Activated T-cell treated with anti-CD3 and anti-CD28 coated beads, Interleukin-2, amount 50 U/mL, for 1 hour (primary cell): ENCODE measurements at places on chromosomes 2 and 18.

- no peak for DNase-seq
Measured at GRCh38 chr2:210268281-210268680, 43.0 kb upstream of the ACADL start.

GRCh38 chr2:160730296-160730995, 236.8 kb upstream of the RBMS1 start:
- no peak for DNase-seq

DNA sequence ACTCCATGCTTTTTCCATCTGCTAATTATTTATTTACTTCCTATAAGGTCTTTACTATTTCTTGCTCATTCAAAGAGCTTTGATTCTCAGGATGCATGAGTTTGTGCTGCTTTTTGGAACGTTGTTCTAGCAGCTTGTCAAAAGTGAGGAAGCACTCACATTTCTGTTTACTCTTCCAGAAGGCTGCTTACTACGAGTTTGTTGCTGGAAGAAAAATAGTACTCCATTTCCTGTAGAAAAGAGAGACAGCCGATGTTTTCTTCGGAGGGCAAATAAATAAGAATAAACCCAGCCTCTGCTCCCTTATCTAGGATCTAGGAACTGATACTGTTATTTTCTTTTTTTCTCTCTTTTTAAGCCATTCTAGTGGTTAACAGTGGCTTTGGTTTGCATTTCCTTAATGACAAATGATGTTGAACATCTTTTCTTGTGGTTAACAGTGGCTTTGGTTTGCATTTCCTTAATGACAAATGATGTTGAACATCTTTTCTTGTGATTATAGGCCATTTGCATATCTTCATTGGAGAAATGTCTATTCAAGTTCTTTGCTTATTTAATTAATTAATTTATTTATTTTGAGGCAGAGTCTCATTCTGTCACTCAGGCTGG, 20.5 kb downstream of the CYP27A1 start:
- no peak for DNase-seq

DNA sequence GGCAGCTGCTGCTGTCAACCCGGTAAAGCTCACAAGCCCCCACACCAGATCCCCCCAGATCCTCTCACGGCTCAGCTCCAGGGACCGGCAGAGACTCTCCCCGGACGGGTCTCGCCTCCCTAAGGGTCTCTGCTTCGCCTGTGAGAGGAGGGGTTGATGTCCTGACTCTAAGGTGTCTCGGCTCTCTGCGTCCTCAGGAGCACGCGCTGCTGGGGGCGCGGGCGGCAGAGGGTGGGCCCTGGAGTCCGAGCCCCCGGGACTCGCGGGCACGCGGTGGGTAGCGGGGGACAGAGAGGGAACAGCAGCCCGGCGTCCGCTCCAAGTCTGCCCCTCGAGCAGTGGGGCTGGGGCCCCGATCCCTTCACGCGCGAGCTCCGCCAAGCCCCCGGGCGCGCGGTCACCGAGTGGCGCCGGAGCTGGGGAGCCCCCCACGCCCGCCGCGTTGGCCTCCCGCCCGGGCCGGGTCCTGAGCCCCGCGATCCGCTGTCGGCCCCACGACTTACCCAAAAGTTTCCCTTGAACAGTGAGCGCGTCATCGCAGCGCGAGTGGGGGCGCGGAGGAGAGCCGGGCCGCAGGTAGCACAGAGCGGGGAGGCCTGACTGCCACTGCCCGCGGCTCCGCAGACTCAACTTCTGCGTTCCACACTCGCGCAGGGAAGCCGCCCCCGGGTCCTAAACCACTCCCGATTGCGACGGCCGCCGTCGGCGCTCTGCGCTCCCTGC, at the start of gene PSTPIP2:
PSTPIP2 (minus strand) TSS at position 608 of the 723 bp plus-strand sequence; CDS start at position 536, 72 bp downstream.
- peak; percentile 74 for DNase-seq

GRCh38 chr2:169254774-169255173, 107.6 kb downstream of the LRP2 start:
- DNase-seq: no peak

DNA sequence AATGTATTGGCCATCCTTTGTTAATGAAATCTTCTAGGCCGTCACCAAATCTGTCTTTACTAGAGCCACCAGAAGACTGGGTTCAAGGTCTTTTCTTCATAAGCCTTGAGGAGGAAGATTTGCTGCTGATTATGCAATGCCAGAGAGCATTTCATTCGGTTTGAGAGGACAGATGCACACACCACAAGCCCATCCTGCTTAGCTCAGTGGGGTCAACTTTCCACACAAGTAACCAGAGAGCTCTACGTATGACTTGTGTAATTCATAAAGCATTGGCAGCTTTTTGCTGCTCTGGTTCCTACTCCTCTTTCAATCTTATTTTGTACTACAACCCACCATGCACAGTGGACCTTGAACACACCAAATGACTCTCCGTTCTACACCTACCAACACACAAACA, 106.9 kb downstream of the OSR1 start:
- DNase-seq: no peak

DNA sequence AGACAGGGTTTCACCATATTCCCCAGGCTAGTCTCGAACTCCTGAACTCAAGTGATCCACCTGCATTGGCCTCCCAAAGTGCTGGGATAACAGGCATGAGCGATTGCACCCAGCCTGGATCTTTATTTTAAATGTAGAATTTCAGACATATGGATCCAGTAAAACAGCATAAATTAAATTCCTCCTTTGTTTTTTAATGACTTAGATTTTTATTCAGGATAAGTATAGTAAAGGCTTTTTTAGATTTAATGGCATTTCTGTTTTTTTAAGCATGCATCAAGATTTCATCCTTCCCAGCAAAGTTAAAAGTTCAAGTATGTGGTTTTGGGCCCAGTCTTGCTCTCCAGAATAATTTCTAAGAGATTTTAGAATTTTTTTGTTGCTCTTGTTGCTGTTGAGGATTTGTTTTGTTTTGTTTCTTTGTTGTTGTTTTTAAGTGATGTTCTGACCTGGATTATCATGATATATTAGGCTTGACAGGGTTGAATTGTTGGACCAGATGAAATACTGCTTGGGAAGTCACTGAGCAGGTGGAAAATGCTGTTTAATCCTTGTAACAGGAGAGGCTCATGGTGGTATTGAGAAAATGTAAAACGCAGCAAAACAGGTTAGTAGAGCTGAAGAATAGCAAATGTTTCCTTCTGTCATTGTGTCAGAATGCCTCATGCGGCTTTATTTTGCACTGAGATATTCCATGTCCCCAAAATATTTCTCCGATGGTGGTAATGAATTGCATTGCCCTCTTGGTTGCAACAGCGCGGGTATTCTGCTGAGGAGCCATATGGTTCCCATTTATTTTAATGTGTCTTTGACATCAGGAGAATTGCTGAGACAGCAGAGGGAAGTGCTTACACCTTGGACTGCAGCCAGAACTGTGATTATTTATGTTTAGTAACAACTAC, 147.9 kb downstream of the GALNT3 start:
- no peak for DNase-seq

- no peak for DNase-seq
Measured at GRCh38 chr2:150296770-150297546, 190.5 kb downstream of the RND3 start.

GRCh38 chr2:215982465-215982875, 30.9 kb downstream of the MREG start:
- no peak for DNase-seq

GRCh38 chr2:223012291-223012690, 39.7 kb upstream of the KCNE4 start:
- DNase-seq: no peak

DNA sequence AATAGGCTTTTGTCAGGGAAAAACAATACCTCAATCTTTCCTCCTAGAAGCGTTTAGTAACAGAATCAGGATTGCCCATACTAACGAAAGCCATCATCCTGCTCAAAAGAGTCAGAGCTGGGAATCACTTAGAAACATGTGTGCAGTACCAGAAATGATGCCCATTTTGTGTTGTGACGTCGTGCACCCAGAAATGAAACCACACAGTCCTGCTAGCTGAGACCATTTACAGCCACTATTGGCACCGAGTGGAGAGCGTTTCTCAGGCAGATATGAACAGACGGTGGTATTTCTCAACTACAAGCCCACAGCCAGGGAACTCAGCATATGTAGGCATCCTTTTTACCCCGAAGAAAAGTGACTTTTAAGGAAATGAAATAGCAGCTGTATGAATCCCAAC, 284.3 kb upstream of the LRATD1 start:
- no peak for DNase-seq

DNA sequence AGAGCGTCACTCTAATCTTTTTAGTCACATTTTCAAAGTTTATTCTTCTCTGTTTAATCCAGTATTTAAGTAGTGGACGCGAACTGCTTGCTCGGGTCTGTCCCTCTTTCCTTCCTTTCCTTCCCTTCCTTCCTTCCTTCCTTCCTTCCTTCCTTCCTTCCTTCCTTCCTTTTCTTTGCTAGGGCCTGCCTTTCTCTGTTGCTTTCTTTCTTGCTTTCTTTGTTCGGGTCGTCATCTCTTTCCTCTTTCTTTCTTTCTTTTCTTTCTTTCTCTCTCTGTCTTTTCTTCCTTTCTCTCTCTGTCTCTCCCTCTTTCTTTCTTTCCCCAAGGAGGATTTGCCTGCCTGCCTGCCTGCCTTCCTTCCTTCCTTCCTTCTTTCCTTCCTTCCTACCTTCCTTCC, 3.0 kb upstream of the ACKR3 start:
- no peak for DNase-seq

GRCh38 chr18:27075828-27076227, 109.3 kb downstream of the CHST9 start:
- DNase-seq: no peak

GRCh38 chr2:168340931-168341330, 93.5 kb upstream of the STK39 start:
- DNase-seq: no peak

GRCh38 chr2:126244937-126245336, 411.0 kb upstream of the GYPC start:
- no peak for DNase-seq

DNA sequence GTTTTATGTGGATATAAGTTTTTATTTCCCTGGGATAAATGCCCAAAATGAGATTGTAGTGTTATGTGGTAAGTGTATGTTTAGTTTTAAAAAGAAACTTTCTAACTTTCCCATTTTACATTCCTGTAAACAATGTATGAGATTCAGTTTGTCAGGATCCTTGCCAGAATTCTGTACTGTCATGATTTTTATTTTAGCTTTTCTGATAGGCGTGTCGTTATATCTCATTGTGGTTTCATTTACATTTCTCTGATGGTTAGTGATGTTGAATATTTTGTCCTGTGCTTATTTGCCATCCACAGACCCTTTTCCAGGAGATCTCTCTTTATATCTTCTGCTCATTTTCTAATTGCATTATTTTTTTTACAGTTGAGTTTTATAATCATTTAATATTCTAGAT, 245.6 kb upstream of the CDH2 start:
- DNase-seq: no peak

GRCh38 chr2:151946899-151947812, 118.9 kb upstream of the ARL5A start:
- DNase-seq: no peak

GRCh38 chr2:19021100-19021476, 337.3 kb downstream of the OSR1 start:
- no peak for DNase-seq

GRCh38 chr2:42969231-42970150, 177.1 kb upstream of the HAAO start:
- no peak for DNase-seq

DNA sequence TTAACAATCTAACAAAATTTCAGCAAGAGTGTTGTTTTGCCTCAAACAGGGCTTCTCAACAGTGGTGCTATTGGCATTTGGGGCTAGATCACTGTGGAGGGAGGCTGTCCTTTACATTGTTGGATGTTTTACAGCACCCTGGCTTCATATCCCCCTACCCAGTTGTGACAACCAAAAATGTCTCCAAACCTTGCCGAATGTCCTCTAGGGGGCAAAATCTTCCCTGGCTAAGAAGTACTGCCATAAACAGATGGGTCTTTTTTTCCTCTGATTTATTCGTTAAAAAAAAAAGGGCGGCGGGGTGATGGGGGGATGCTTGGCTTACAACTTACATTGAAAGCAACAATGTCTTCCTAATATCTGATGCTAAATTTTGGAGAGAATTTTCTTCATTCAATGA, 207.6 kb upstream of the CCDC150 start:
- DNase-seq: no peak

DNA sequence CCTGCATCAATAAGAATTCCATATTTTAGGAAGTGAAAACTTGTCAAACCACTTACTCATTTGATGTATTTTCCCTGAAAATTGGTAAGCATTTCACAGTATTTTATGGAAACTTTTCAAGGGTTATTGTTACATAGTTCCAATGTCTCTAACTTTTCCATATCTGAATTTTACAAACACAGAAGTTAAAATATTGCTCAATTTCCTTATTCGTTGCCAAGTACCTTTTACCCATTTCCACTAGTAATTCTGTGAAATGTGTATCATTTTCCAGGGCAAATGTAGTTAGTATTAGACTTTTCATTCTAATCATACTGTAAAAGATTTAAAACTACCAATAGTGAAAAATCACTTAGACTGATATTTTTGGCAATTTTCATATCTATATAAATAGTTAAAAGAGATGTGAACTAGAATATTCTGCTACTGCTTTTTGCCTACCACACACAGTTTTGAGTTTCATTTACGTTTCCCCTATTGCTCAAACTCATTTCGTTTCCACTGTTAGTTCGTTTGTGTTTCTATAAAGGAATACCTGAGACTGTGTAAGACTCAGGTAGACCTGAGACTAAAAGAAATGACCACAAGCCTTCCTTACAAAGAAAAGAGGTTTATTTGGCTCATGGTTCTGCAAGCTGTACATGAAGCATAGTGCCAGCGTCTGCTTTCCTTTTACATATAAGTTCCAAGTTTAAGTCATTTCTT, 86.3 kb downstream of the PMS1 start:
- no peak for DNase-seq

DNA sequence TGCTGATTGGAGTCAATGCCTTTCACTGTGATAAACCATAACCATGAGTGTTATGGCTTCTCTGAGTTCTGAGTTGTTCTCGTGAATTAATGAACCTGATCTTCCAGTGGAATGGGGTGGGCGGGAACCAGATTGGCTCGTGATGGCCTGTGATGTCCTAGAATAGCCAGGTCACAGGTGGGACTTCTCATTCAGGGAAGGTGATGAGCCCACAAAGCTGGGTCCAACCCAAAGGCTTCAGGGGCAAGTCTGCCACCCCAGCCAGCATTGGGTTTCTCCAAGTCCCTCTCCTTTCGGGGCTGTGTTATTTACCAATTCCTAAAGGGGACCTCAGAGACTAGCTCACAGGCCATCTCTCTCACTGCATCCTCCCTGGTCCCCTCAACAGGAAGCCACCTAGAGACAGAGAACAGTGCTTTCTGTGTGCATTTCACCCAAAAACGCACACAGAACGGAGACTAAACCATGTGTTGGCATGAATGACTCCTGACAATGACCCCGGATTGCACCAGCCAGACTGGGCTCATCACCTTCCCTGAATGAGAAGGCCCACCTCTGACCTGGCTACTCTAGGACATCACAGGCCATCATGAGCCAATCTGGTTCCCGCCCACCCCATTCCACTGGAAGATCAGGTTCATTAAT, 85.5 kb downstream of the MALT1 start:
- no peak for DNase-seq

- no peak for DNase-seq
Measured at GRCh38 chr2:195575879-195576401, 81.1 kb upstream of the SLC39A10 start.

- no peak for DNase-seq
Measured at GRCh38 chr2:169344736-169345485, 17.4 kb downstream of the LRP2 start.

- DNase-seq: no peak
Measured at GRCh38 chr18:68233018-68233417, 481.9 kb downstream of the TMX3 start.

- DNase-seq: no peak
Measured at GRCh38 chr2:70745276-70745825, 22.6 kb downstream of the ADD2 start.

GRCh38 chr2:102064679-102065674, 73.2 kb downstream of the IL1R2 start:
- DNase-seq: no peak
